ENCODE measurements at places on chromosomes 7 and 10.

DNA sequence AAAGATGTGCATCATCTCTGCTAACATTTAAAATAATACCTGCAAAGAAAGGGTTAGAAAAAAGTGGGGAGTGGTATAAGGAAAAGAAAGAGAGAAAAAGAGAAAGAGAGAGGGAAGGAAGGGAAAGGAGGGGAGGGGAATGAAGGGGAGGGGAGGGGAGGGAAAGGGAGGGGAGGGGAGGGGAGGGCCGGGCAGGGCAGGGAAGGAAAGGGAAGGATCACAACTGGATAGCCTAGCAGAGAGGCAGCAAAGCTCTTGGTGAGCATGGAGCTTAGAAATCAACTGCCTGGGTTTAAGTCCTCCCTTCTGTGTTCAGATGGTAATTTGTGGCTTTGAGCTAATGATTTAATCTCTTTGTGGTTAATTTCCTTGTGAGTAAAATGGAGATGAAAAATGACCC lies 5.4 kb upstream of the FAM237B start:
- DNase-seq = no peak

DNA sequence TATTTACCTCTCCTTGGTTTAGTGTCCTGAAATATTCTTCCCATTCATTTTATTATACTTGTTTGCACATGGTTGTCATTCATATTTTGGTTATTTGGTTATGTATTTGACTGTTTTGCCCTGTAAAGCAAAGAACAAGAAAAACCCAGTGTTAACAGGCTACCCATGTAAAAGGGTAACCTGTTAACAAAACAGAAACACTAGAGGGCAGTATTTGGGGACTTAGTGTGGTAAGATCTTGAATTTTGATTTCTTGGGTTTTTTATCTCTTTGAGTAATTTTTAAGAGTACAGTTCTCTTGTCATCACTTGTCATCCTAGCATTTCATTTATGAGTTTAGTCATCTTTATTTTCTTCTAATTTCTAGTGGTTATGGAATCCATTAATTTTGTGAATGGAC lies 51.3 kb downstream of the POLL start:
- DNase-seq = no peak

DNA sequence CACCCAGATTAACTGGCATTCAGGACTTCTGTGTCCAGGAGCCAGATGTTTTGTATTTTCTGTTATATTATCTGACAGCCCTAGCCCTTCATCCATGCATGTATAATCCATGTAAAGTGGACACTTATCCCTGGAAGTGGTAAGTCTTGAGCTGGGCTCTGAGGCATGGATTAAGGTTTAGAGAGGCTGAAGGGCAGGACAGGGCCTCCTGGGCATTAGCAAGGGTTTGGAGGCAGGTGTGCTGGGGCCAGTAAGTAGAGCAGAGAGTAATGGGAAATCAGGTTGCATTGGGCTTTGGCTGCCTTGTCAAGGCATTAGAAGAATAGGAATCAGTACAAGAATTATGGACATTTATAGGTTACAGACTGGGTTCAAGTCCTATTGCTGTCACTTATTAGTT lies 138.0 kb downstream of the DYNC1I1 start:
- DNase-seq = no peak

DNA sequence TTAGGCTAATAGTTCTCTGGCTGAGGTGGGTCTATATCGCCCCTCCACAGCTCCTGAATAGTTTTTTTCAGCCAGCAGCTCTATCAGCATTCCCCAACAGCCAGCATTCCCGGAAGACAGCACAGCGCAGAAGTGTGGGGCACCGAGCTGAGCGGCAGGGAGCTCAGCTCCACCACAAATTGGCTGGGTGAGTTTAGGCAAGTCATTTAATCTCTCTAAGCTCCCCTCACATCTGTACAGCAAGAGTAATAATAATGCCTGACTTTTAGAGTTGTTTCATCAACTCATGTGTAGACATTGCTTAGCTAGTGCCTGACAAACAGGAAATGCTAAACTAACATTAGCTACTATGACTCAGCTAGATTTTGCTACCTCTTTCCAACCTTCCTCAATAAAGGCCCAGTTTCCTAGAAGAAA lies 247.9 kb upstream of the PTN start:
- DNase-seq = peak; percentile 23

DNA sequence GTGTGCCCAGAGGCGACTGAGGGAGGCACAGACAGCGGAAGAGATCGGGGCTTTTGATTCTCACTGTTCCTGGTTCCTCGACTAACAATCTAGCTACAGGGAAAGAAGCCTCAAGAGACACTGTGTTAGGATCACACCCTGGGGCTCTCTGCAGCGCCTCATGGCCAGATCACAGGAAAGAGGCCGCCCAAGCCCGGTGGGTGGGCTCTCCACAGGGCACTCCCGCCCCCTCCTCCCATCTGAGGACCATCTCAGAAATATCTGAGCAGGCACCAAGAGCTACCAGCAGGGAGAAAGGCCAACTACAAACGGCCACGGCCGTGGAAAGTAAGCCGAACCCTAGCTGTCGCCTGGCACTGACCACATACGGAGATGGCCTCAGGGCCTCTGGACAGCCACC lies 224.2 kb downstream of the MLLT10 start:
- no peak for DNase-seq

DNA sequence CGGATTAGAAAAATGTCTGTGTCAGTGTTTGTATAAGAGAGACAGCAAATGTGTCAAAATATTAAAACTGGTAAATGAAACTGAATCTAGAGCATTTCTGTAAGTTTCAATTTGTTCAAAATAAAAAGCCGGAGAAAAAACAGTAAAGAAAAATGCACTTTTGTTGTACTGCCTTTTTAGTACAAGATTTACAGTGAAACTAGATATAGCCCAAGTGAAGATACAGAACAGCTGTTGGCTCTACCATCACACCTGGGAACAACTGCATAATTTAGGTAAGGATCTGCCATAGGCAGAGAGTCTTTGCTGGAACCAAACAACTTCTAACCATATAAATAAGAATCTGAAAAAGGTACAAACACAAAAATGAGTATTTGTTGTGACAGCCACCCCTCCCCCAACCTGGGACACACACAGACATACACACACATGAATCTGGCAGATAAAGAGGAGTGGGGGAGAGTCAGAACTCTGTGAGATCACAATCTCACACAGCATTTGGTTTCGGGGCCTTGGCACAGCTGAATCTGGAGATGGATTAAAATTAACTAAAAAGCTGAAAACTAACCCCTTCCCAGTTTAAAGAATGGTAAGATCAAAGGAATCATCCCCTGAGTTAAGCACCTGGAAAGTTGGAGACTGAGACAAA lies 54.8 kb downstream of the DPY19L1 start:
- no peak for DNase-seq

DNA sequence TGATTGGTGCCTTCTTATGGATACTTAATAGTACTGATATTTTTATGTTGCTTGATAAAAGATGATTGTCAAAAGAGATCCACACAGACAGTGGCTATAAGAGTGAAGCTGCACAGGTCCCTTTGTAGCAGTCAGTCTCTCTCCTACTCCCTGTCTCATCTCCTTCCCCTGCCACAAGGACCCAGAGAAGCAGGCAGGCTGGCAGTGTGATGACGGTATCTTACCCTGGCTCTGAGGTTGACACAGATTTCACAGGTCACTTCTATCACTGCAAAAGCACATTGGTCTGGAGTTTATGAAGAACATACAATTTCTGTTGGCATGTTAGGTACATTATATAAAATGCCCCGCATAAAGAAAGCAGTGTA lies 64.4 kb upstream of the AHR start:
- DNase-seq = no peak

DNA sequence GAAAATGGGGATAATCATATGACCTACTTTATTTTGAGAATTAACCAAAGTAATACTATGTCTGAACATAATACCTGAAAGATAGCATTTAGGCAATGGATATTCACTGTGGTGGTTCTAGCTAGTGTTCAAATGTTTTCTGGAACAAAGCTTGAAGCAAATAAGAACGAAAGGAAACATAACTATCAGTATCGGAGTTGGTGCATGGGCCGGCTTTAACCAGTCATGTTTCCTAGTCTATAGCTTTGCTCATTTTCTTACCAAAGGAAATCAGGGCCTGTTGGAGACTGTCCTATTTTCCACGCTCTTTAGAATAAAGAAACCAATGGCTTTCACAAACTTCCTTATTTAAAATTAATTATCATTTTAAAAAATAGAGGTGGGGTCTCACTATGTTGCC lies 8.9 kb downstream of the IL2RA start:
- DNase-seq = no peak
